ENCODE measurements at places on chromosomes 11 and 22. TPM values are rescaled to one million over a fixed set of nuclear protein-coding genes. Genes with fewer than 3 reads are reported as not detected.

DNA sequence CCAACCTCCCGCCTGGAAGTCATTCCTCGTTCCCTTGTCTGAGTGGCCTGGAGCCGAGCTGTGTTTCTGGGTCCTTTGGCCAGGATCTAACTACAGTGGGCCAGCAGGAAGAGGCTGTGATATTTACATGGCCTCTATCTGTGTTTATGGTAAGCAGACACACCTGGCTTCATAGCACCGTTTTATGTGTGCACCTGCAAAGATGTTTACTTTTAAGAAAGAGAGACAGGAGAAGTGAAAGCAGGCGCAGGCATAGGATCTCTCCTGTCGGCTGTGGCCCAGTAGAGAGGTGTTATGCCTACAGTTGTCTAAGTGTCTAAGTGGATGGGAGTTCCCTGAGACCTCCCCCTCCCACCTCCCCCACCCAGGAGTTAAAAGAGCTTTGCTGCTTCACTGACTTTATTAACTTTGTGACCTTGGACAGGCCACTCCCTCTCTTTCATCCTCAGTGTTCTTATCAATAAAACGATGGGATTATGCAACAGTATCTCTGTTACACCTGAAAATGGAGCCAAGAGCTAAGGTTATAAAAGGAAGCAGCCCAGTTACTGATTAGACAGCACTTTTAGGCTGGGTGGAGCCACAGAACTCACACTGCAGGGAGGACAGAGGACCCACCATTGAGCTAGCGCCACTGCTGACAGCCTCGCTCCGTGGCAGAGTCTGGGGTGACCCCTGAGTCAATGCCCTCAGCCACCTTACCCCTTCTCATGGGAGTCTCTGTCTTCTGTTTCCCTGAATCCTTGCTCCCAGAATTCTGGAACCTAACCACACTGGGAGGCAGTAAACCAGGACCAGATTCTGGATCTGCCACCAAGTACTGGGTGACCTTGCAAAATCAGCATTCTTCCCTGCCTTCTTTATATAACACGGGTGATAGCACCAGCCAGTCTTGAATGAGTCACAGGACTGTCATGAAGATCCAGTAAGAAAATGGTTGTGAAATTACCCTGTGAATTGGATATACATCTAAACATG lies 22.0 kb downstream of the ST14 start:
- no peak overlapping the region for H3K4me3 ChIP-seq
- DNase-seq = peak; percentile 79
- no peak overlapping the region for H3K27ac ChIP-seq

GRCh38 chr11:14029440-14029839 lies 66.9 kb downstream of the SPON1 start:
- peaks cover 18% of the 10 kb centered on the region for H3K4me1 ChIP-seq
- H3K27ac ChIP-seq = no peak overlapping the region
- H3K4me3 ChIP-seq = no peak overlapping the region
- no peaks in the 10 kb centered on the region for H3K36me3 ChIP-seq
- peaks cover 12% of the 10 kb centered on the region for H3K27me3 ChIP-seq

CASP12 gene
- total RNA-seq = not detected

GRCh38 chr11:126702987-126703386 lies 297.6 kb downstream of the KIRREL3 start:
- peaks cover 6% of the 10 kb centered on the region for H3K36me3 ChIP-seq
- no peaks in the 10 kb centered on the region for H3K27me3 ChIP-seq
- H3K27ac ChIP-seq = no peak overlapping the region
- no peak for DNase-seq
- H3K4me1 ChIP-seq = no peaks in the 10 kb centered on the region

SPDYC gene
- not detected for total RNA-seq

GSTT2B gene
- 22.7 TPM for total RNA-seq
